ENCODE measurements at places on chromosomes 11 and 22.

DNA sequence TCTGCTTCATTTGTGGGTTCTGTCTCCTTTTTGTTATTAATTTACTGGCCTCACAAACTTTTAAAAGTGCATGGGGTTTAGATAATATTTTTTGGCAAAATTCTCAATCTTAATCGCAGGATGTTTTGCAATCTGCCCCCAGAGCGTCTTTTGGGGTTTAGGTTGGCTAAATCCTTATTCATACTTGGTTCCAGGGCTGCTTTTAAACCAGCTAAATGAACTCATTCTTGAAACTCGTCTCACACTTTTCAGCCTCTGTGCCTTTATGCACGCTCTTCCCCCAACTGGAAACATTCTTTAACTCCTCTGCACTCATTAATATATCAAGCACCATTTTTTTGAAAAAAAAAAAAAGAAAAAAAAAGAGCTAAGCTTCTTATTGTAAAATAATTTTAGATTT lies 131.7 kb downstream of the KIF18A start:
- peak; percentile 35 for DNase-seq

- DNase-seq, result no peak
These were observed 849 bp downstream of the TCF20 start for GRCh38 chr22:42269432-42270175.

DNA sequence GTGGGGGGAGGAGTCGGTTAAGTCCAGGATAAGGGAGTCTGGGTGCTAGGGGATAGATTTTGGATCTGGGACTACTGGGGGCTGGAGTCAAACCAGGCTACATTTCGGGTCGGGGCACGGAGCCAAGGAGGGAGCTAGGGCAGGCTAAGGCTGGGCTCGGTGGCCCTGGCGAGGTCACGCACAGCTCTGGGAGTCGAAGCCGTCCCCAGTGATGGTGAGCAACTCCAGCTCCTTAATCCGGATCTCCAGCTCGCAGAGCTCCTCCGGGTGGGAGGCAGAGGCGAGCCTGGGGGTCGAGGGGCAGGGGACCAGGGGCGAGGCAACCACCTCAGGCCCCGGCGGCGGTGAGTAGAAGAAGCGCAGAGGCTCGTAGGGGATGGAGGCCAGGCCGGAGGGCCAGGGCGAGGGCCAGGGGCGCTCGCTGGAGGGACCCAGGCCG lies 544 bp downstream of the C11orf91 start:
- no peak for DNase-seq

GRCh38 chr22:39204216-39204615 lies 40.6 kb downstream of the PDGFB start:
- no peak for DNase-seq

GRCh38 chr11:44005956-44006355 lies 41.8 kb upstream of the ACCSL start:
- DNase-seq, result no peak

DNA sequence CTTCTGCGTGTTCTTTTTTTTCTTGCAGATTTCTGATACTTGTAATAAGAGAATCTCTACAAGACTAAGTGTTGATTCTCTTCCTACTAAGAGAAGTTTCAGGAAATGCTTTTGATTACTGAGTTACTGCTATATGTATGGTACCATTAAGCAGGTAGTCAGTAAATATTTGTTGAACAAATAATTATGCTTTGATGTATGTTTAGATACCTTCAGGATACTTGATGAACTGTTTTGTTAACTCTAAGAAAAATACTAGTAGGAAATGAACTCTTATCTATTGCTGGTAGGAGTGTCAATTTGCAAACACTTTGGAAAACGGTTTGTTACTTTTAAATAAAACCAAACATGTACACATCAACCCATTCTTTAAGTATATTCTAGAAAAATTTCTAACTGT lies 90.6 kb downstream of the TMEM135 start:
- no peak for DNase-seq

GRCh38 chr11:47267876-47268275 lies 2.1 kb upstream of the MADD start:
- no peak for DNase-seq

- no peak for DNase-seq
These were observed 22.2 kb downstream of the FLRT1 start for GRCh38 chr11:64057890-64058289.

DNA sequence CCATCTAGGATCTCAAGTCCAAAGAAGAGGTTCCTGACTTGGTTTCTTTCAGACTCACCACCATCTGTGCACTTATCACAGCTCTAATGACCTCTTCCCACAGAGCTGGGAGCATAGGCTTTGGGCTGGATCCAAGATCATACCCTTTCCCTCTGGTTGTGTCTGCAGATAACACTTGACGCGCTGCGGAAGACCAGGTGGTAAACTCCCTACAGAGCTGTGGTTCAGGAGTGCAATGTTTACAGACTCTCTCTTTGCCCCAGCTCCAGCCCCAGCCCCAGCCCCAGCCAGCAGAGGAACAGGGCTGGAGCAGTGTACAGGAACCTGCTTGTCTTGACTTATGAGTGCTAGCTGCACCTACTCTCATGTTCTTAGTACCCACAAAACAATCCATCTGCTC lies 274.4 kb upstream of the SYN3 start:
- DNase-seq, result no peak

GRCh38 chr11:61855939-61856680 lies 28.0 kb downstream of the FADS2 start:
- peak; percentile 45 for DNase-seq

- DNase-seq, result no peak
These were observed 5.2 kb downstream of the UPB1 start for GRCh38 chr22:24500277-24500820.

GRCh38 chr22:49645791-49646550 lies 181.7 kb downstream of the BRD1 start:
- no peak for DNase-seq

DNA sequence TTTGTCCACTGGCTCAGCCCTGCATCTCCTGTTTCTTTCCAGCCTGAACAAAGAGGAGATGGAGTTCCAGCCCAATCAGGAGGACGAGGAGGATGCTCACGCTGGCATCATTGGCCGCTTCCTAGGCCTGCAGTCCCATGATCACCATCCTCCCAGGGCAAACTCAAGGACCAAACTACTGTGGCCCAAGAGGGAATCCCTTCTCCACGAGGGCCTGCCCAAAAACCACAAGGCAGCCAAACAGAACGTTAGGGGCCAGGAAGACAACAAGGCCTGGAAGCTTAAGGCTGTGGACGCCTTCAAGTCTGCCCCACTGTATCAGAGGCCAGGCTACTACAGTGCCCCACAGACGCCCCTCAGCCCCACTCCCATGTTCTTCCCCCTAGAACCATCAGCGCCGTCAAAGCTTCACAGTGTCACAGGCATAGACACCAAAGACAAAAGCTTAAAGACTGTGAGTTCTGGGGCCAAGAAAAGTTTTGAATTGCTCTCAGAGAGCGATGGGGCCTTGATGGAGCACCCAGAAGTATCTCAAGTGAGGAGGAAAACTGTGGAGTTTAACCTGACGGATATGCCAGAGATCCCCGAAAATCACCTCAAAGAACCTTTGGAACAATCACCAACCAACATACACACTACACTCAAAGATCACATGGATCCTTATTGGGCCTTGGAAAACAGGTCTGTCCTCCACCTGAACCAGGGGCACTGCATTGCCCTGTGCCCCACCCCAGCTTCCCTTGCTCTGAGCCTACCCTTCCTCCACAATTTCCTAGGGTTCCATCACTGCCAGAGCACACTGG lies 5.0 kb downstream of the FTH1 start:
- peak; percentile 28 for DNase-seq

DNA sequence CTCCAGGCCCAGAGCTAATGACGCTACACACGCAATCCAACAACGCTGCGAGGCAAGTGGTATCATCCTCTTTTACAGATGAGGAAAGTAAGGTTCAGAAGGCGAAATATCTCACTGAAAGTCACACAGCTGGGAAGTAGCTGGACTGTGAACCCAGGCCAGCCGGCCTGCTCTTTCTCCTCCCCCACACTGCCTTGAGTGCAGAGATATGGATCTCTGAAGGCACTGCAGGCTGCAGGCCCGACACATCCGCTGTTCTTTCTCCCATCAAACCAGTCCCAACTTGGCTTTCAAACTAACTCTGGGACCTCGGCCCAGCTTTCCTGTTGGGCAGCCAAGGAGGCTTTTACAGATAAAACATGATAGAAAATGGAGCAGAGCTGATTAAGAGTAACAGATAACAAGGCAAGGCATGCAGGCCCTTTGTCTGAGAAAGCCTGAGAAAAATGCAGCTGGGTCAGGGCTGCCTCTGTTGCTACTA lies 64.0 kb upstream of the PTPRJ start:
- no peak for DNase-seq

GRCh38 chr11:2186669-2187279 lies 15.2 kb upstream of the TH start:
- DNase-seq, result no peak

GRCh38 chr11:119147604-119148333 lies 1.1 kb upstream of the ABCG4 start:
- DNase-seq, result no peak

DNA sequence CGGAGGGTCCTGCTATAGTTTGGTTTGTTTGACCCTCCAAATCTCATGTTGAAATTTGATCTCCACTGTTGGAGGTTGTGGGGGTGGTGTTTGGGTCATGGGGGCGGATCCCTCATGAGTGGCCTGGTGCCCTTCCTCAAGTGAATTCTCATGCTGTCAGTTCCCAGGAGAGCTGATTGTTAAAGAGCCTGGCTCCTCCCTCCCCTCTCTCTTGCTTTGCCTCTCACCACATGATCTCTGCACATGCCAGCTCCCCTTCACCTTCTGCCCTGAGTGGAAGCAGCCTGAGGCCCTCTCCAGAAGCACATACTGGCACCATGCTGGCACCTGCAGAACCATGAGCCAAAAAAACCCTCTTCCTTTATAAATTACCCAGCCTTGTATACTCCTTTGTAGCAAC lies 7.1 kb downstream of the TSPAN18 start:
- no peak for DNase-seq

DNA sequence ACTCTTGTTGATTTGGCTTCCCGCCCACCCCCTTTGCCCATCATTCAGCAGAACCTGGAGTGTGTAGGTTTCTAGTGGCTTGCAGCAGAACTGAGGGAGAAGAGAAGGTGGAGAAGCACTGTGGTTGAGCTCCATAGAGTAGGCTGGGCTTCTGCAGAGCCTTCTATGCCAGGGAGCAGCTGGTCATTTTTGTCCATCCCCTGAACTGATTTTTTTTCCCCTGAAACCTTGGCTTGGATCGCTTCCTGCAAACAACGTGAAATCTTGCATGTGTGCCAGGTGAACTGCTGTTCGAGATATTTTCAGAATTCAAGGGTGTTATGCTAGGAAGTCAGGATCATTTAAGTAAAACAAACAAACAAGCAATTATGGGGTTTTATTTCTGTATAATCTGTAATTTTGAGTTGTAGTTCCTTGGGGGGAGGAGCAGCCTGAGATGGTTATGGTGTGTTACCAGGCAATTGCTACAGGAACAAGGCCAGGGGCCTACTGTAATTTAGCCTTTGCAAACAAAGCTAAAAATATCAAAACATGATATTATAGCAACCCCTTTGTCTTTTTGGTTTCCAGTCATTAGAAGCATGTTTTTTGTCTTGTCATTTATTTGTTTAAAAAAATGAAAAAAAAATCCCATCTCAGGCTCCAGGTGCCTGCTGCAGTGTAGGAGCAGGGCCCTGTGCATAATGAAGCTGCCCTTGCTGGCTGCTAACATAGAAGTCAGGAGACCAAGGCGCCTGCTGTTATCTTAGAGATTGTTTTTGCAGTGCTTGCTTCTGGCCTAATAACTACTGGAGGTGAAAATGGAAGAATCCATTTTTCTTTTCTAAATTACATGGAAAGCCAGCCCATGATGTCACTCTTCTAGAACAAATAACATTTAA lies 152.4 kb upstream of the TTC12 start:
- no peak for DNase-seq

DNA sequence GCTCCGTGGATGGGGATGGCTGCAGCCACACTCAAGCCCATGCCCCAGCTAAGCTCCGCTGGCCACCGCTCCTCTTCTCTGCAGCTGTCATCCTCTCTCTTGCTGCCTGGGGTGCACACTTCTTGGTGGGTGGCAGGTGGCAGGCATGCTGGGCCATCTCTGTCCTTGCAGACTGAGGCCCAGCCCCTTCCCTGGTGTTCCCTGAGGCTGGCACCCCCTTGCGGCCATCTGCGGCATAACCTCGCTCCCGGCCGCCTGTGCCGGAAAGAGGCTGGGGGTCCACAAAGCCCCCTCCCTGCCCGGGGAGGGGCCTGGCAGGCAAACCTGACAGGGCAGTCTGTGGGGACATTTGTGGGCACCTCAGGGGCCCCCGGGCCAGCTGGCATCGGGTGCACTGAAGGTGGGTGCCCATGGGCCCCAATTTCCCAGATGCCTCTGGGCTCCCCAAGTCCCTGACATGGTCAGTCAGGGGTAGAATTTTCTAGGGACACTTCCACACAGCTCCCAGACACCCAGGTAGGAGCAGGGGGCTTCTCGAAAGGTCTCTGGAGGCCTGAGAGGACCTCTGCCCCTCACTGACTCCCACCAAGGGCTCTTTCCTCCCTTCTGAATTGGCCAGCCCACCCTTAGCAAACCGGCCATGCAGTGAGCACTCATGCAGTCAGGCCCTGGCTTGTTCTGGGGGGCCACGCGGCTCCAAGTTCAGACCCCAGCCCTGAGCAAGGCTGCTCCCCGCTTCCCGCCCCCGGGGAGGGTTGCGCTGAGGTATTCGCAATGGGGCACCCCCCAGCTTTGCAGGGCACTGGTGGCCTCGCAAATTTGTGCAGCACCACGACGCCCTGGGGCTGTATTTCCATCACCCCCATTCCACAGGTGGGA lies 23.5 kb upstream of the TH start:
- peak; percentile 4 for DNase-seq

DNA sequence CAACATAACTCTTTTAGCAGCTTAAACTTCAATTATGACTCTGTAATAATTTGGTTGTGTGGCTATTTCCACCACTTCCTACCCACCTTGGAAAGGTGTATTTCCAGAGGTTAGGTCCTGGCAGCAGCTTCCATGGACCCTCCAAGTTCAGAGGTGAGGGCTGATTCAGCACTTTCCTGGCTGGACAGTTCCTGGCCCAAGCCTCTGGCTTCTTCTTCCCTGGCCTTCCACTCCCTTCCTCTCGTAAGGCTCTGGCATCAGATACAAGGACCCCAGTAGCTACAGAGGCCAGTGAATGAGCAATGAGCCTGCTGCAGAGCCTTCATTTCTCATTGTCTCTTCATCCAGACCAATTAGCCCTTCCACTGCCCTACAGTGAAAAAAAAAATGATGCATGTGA lies 98.1 kb upstream of the KIRREL3 start:
- DNase-seq, result no peak

DNA sequence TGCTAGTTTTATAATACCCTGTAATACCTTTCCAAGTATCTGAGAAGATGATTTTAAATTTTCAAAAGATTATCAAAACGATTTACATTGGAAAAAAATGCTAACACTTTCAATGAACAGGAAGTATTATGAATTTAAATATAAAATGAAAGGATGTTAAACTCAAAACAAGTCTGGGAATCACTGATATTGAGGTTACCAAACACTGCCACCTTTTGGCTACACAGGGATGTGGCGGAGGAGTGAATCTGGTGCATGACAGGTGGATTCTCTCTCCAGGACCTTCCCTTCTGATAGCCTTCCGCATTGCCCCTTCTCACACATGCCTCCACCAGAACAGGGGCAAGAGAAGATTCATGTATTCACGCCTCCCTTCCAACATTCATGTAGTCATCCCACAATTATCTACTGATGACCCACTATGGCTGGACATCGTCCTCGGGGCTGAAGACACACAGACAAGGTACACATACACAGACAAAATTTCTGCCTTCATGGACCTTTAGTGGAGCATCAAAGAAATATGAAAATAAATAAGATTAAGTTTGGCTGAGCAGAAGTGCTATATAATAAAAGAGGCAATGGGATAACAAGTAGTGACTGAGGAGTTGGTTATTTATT lies 34.7 kb downstream of the ATG16L2 start:
- DNase-seq, result peak; percentile 57
